IMR-90 (cell line): ENCODE measurements at places on chromosomes 5 and 9. TPM values are rescaled to one million over a fixed set of nuclear protein-coding genes. Genes with fewer than 3 reads are reported as not detected.

- no peak for DNase-seq
These were observed 45.6 kb downstream of the AOPEP start for GRCh38 chr9:94772144-94772543.

- no peak for DNase-seq
These were observed 721.5 kb upstream of the DMAC1 start for GRCh38 chr9:8521112-8521511.

- peak; percentile 31 for DNase-seq
These were observed 108.2 kb downstream of the AUH start for GRCh38 chr9:91253488-91253887.

DNA sequence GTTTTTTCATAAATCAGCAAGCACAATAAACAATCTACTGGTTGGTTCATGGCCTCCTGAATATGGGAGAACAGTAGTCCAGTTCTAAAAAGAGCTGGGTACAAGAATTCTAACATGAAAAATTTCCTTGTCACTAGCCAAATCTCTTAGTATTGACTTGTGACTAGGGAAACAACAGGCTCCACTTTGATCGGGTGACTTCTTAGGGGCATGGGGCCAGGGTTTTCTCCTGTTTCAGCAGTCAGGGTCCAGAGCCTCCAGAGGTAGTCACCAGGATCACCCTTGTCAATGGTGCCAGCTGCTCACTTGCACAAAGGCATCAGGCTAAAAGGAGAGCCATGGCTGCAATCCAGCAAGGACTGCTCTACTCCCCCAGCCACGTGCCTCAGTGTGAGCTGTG lies 38.1 kb downstream of the LPAR1 start:
- no peak for DNase-seq

GRCh38 chr5:133368916-133369783 lies 243.2 kb downstream of the FSTL4 start:
- no peak for DNase-seq

GRCh38 chr5:53063791-53064190 lies 45.8 kb downstream of the MOCS2 start:
- DNase-seq = no peak

- no peak for DNase-seq
These were observed 4.6 kb downstream of the CCT5 start for GRCh38 chr5:10254686-10255085.

- DNase-seq = no peak
These were observed 27.6 kb downstream of the PLEKHG4B start for GRCh38 chr5:119486-120097.

- peak; percentile 15 for DNase-seq
These were observed 117.6 kb downstream of the EFNA5 start for GRCh38 chr5:107553117-107553555.

- DNase-seq = peak; percentile 16
These were observed 354.5 kb upstream of the CDH6 start for GRCh38 chr5:30838936-30839496.

DNA sequence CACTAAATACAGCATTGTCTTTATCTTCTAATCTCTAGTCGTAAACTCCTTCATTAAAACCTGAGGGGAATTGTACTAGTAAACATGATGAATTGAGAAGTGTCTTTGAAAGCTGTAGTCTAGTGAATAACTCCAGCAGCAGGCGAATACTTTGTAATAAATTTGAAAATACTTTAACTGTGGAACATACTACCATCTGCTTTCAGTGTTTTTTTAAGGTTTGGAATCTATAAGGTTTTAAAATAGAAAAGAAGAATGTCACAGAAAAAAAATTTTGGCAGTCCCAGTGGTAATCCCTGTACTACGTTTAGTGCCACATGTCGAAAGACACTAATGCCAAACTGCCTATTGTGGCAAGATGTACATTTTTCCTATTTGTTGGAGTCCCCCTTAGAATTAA lies 379.0 kb upstream of the NUDT12 start:
- DNase-seq = no peak

DNA sequence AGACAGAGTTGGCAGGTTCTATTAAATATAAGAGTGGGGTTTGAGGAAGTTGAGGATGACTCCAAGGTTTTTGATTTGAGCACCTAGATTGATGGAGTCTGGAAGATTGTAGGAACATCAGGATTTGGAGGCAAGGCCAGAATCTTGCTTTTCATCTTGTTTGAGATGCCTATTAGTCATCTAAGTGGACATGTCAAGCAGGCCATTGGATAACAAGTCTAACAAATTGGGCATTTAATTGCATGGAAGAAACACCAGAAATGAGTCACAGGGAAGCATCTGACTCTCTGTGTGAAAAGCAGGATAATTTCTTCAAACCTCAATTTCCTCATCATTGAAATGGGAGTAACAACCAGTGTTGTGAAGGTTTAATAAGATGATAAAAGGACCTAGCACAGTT lies 53.3 kb upstream of the ARL15 start:
- DNase-seq = no peak

GRCh38 chr5:61438298-61438970 lies 106.4 kb downstream of the ZSWIM6 start:
- peak; percentile 46 for DNase-seq

The WDR5 gene
- total RNA-seq = 18.3 and 19.2 TPM in 2 replicates
